ENCODE measurements at places on chromosomes 3 and 15. TPM values are rescaled to one million over a fixed set of nuclear protein-coding genes. Genes with fewer than 3 reads are reported as not detected.

CP gene
- total RNA-seq, result 0.33 TPM

ATXN7 gene
- 9.4 TPM for total RNA-seq

SPESP1 gene
- 7.8 TPM for total RNA-seq

TSPAN3 gene
- total RNA-seq, result 249 TPM

ARPIN gene
- total RNA-seq, result 12.7 TPM

DUOXA1 gene
- total RNA-seq, result 0.17 TPM

CASR gene
- not detected for total RNA-seq

CLDN11 gene
- total RNA-seq, result 211 TPM

CEP97 gene
- total RNA-seq, result 8.6 TPM

CCDC13 gene
- 0.29 TPM for total RNA-seq

CACNA2D2 gene
- not detected for total RNA-seq

EAF2 gene
- 0.87 TPM for total RNA-seq

CFAP100 gene
- total RNA-seq, result not detected

NTRK3 gene
- 0.17 TPM for total RNA-seq

VPS39 gene
- total RNA-seq, result 77.6 TPM

NPAP1 gene
- total RNA-seq, result not detected

FOXP1 gene
- 93.0 TPM for total RNA-seq

ST8SIA2 gene
- total RNA-seq, result not detected

Data from smooth muscle cell of trachea (primary cell).